ENCODE measurements at places on chromosomes 11 and 22.

GRCh38 chr11:62649486-62649885 is 3.1 kb upstream of the GANAB start:
- DNase-seq: no peak

- no peak for DNase-seq
Observed at GRCh38 chr11:36394056-36394455, 98.0 kb downstream of the PRR5L start.

GRCh38 chr22:27440304-27440865 is 361.2 kb downstream of the MN1 start:
- no peak for DNase-seq

GRCh38 chr22:41974691-41975290 is 5.5 kb downstream of the SEPTIN3 start:
- no peak for DNase-seq

GRCh38 chr22:44390613-44390970 is 77.8 kb upstream of the SHISAL1 start:
- no peak for DNase-seq

DNA sequence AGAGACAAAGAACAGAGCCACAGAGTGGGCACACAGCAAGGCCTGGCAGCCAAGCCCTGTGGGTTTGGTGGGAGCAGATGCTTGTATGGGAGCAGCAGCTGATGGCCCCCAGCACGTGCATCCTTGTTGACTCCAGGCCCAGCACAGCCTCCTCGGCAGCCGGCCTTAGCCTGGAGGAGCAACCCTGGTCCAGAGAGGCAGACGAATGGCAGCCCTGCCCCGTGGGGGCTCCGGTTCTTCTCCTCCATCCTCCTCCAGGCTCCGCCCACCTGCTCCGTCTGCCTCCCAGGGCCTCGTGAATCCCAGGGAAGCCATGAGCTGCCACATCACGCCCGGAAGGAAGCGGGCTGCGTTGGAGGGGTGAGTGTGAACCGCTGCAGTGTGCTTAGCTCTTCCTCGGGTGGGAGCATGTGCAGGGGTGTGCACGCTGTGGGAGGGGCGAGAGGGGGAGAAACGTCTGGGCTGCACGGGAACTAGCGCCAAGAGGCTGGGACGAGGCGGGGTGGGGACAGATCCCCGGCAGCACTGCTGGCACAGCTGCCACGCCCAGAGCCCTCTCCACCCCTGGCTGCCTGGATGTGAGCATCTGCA is 36.3 kb upstream of the JAM3 start:
- no peak for DNase-seq

GRCh38 chr11:12790861-12791616 is 116.8 kb downstream of the TEAD1 start:
- no peak for DNase-seq

DNA sequence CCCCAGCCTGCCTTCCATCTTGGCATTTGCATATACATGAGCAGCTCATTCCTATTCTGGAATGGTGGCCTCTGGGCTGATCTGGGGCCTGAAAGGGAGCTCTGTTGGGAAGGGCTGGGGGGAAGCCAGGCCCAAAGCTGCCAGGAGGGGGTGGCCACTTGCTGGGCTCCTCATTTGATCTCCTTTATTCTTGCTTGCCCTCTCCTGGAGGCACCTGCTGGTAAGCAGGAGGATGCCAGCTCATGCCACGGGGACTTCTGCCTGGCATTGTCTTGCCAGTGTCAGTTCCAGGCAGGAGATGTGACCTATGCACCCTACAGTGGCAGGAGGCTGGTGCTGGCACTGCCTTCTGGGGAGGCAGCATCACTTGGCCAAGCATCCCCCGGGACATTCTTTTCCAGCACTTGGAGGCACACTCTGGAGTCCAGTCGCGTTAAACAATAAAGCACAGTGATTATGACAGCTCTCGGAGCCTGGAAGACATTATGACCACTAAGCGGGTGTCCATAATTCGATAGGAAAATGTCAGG is 128.3 kb downstream of the NTM start:
- DNase-seq: no peak

- DNase-seq: no peak
Observed at GRCh38 chr11:12134236-12134585, 23.8 kb downstream of the MICAL2 start.

DNA sequence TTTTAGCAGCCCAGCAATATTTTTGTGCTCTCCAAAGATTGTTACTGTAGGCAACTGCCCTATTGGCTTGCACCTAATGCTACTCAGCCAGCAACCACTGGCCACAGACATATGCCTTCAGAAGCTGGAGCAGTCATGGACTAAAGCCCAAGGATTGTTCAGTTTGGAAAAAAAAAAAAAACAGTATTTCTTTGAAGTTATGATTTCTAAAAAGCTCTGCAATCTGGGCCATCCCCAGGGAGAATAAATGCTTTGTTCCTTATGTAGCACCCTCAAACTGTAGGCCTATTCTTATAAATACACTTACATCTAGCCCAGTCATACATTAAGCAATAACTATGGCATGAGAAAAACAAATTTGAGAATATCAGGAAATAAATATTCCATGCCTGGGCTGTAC is 2190.5 kb upstream of the RAG2 start:
- no peak for DNase-seq

- no peak for DNase-seq
Observed at GRCh38 chr22:20037419-20037818, 16.5 kb downstream of the TANGO2 start.

DNA sequence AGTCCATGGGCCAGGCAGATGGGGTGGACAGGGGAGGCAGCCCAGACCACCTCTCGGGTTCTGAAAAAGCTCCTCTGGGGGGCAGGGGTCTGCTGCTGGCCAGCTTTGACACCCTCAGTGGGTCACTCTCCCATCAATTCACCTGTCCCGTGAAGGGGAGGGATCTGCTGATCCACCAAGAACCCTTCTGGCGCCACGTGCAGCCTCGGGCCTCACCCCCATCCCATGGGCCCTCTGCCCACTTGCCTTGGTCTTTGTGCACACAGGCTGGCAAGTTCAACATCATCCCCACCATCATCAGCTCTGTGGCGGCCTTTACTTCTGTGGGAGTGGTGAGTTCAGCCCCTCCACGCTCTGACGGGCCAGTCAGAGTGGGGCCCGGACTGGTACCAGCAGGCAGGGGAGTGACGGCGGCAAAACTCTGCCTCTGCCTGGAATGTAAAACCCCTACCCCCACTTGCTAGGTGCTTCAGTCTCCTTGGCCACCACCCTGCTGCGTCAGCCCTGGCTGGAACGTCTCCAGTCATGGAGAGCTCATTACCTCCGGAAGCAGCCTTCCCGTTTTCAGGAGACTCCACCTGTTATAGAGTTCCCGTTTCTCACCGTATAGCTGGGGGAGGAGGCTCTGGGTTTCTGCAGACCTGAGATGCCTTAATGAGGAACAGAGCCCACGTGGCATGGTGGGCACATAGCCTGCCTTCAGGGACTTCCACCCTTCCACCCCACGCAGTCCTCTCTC is 12.7 kb downstream of the PRG3 start:
- no peak for DNase-seq
